ENCODE measurements at places on chromosomes 2 and 18. TPM values are rescaled to one million over a fixed set of nuclear protein-coding genes. Genes with fewer than 3 reads are reported as not detected.

- peak; percentile 9 for DNase-seq
- H3K27ac ChIP-seq = no peak overlapping the region
- no peaks in the 10 kb centered on the region for H3K27me3 ChIP-seq
- H3K4me3 ChIP-seq = no peak overlapping the region
These were observed 83.1 kb downstream of the DCC start for GRCh38 chr18:52422985-52423601.

GRCh38 chr2:231001036-231001435 lies 5.1 kb downstream of the SPATA3 start:
- H3K4me3 ChIP-seq = no peak overlapping the region
- peaks cover 14% of the 10 kb centered on the region for H3K4me1 ChIP-seq
- DNase-seq = no peak
- peaks cover 5% of the 10 kb centered on the region for H3K27me3 ChIP-seq

Gene WDR43
- 155 TPM for total RNA-seq

Gene CFC1
- total RNA-seq = not detected

DNA sequence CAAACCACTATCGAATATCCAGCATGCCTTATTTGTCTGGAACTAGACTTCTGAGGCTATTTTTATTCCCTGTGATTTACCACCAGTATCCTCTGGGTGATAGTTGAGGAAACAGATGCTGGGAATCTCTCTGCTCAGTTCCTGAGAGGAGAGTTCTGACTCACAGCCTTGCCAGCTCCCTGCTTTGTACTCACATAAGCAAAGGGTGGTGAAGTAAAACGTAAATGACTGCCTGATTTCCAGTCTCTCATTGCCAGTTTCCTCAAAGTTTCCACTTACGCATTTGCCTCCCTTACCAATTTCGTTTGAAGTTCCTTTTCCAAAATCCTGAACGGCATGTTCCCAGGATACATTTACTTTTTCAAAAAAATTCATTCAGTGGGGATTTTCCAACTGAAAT lies 69.2 kb upstream of the HNRNPA3 start:
- H3K4me1 ChIP-seq = 0 out of 2 replicates have a peak, but pooled peaks cover 3% of the 10 kb centered on the region
- no peaks in the 10 kb centered on the region for H3K36me3 ChIP-seq
- no peak overlapping the region for H3K4me3 ChIP-seq
- H3K27me3 ChIP-seq = peaks cover 3% of the 10 kb centered on the region

DNA sequence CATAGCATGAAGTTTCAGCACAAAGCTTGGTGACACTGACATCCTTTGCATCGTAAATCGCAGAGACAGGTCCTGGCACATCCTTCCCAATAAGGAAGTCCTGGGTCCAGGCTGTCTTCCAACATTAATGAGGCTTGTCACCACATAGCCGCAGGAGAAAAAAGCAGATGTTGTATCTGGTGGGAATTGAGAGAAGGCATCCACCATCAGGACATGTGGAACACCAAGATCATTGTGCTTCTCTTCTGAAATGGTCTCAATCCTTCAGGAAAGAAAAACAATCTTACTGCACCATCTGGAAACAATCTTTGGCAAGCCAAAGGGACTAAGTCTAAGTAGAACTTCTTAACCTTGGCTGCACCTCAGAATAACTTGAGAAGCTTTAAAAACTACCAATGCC lies 119.0 kb upstream of the ARHGAP28 start:
- H3K27me3 ChIP-seq = no peaks in the 10 kb centered on the region
- no peak overlapping the region for H3K27ac ChIP-seq
- no peak for DNase-seq
- no peaks in the 10 kb centered on the region for H3K4me1 ChIP-seq

DNA sequence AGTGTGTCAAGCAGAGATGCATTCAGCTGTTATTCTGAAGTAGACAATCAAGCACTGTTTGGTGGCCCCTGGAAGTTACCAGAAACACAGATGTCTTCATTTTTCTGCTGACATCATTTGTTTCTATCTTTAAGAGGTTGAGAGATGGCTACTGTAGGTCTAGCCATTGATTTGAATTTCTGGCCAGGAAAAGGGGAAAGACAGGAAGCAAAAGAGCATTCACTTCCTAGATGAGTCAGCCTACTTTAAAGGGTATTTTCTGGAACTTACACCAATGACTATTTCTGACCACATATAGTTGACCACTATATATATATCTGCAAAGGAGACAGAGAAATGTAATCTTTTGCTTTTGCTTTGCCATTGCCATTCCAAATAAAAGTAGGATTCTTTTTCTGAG lies 900.1 kb upstream of the SOX11 start:
- no peak overlapping the region for H3K4me3 ChIP-seq
- H3K4me1 ChIP-seq = no peaks in the 10 kb centered on the region
- H3K27me3 ChIP-seq = no peaks in the 10 kb centered on the region
- H3K27ac ChIP-seq = no peak overlapping the region

- DNase-seq = no peak
- H3K27me3 ChIP-seq = no peaks in the 10 kb centered on the region
- no peak overlapping the region for H3K27ac ChIP-seq
- no peaks in the 10 kb centered on the region for H3K4me1 ChIP-seq
- H3K4me3 ChIP-seq = no peak overlapping the region
These were observed 73.0 kb upstream of the RAB12 start for GRCh38 chr18:8536231-8536630.

Gene TUBB8B
- not detected for total RNA-seq

DNA sequence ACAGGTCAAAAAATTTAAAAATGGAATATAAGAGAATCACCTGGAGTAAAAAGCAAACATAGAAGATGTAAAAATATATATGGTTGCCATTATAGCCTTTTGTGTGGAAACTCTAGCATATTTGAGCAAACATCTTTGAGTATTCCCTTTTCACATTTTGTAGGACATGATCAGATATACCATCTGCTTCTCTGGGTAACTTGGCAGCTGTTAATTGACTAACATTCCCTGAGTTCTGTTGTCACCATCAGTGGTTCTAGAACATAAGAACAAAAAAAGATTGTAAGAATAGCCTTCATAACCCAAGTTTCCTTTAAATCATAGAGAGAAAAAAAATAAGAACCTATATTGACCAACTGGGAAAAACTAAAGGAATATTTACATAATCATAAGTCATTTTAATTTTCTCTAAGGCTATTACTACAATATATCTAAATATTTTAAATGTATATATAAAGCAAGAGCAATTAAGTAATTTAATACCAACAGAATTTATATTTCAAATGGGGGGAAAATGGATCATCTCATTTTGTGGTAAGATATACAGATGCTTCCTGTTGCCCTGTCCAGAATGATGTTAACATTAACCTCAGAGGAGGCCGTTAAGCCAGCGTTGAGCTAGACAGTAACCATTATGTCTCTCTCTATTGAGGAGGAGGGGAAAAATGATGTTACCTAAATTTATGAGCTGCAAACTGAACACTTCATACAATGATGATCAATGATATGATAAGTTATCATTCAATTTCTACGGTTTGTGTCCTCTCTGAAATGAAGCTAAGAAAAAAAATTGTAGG lies 9.8 kb upstream of the INO80D start:
- H3K27ac ChIP-seq = no peak overlapping the region
- H3K36me3 ChIP-seq = no peaks in the 10 kb centered on the region
- no peak overlapping the region for H3K4me3 ChIP-seq
- no peaks in the 10 kb centered on the region for H3K4me1 ChIP-seq
- H3K27me3 ChIP-seq = no peaks in the 10 kb centered on the region
- DNase-seq = no peak

DNA sequence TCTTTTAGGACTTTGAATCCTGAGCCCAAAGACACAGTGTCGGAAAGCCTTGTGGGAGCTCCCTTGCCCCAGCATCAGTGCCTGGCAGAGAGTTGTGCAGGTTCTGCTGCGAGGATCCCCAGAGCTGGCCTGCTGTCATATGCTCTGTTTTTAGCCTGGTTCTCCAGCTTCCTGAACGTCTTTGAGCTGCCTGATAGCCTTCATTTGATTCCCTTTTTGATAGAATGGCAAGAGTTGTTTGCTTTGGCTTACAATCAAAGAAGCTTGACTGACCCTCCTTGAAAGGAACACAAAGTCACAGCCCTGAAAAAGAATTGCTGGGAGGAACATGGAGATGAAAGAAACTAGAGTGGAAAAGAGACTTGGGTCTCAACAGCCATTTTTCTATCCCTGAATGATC lies 95.4 kb downstream of the C1QL2 start:
- no peaks in the 10 kb centered on the region for H3K36me3 ChIP-seq
- no peak overlapping the region for H3K4me3 ChIP-seq
- no peak overlapping the region for H3K27ac ChIP-seq
- no peak for DNase-seq
- H3K27me3 ChIP-seq = no peaks in the 10 kb centered on the region
- H3K4me1 ChIP-seq = no peaks in the 10 kb centered on the region

Gene ORC4
- 84.7 TPM for total RNA-seq

- DNase-seq = no peak
- no peaks in the 10 kb centered on the region for H3K27me3 ChIP-seq
- H3K4me3 ChIP-seq = no peak overlapping the region
- no peak overlapping the region for H3K27ac ChIP-seq
- no peaks in the 10 kb centered on the region for H3K4me1 ChIP-seq
These were observed 149.7 kb downstream of the DCC start for GRCh38 chr18:52489396-52490306.

Gene GKN1
- not detected for total RNA-seq

- no peaks in the 10 kb centered on the region for H3K36me3 ChIP-seq
- peaks cover 5% of the 10 kb centered on the region for H3K4me1 ChIP-seq
- no peak for DNase-seq
- 0 out of 2 replicates have a peak, but pooled peaks cover 2% of the 10 kb centered on the region for H3K27me3 ChIP-seq
These were observed 36.0 kb upstream of the CCDC195 start for GRCh38 chr2:224751996-224752698.

GRCh38 chr2:184534986-184535385 lies 63.3 kb upstream of the ZNF804A start:
- no peaks in the 10 kb centered on the region for H3K36me3 ChIP-seq
- H3K27me3 ChIP-seq = no peaks in the 10 kb centered on the region
- H3K27ac ChIP-seq = no peak overlapping the region
- DNase-seq = no peak
- H3K4me1 ChIP-seq = no peaks in the 10 kb centered on the region

Gene ECEL1
- not detected for total RNA-seq

GRCh38 chr2:120906914-120907313 lies 171.2 kb downstream of the GLI2 start:
- DNase-seq = no peak
- H3K27me3 ChIP-seq = no peaks in the 10 kb centered on the region
- no peak overlapping the region for H3K4me3 ChIP-seq
- H3K4me1 ChIP-seq = peaks cover 6% of the 10 kb centered on the region
- no peak overlapping the region for H3K27ac ChIP-seq
- no peaks in the 10 kb centered on the region for H3K36me3 ChIP-seq

GRCh38 chr18:63869851-63870250 lies 17.7 kb upstream of the SERPINB2 start:
- DNase-seq = no peak

Gene RFX8
- total RNA-seq = 0.06 TPM

Gene MC5R
- total RNA-seq = not detected

DNA sequence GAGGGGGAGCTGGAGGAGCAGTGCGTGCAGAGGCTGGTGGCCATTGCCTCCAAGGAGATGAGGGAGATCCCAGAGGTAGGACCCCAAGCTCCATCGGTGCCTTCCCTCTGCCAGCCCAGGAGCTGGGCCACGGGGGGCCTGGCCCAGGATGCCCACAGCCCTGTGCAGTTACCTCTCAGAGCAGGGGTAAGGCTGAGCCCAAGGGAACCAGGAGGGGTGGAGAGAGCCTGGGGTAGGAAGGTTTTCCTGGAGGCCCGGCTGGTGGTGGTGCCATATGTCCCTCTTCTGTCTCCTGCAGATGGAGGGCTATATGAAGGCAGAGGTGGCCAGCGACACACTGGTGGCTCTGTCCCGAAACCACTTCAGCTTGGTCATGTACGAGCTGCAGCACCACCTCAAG lies 11.4 kb downstream of the MROH2A start:
- H3K36me3 ChIP-seq = no peaks in the 10 kb centered on the region
- no peak overlapping the region for H3K27ac ChIP-seq
- no peaks in the 10 kb centered on the region for H3K4me1 ChIP-seq

DNA sequence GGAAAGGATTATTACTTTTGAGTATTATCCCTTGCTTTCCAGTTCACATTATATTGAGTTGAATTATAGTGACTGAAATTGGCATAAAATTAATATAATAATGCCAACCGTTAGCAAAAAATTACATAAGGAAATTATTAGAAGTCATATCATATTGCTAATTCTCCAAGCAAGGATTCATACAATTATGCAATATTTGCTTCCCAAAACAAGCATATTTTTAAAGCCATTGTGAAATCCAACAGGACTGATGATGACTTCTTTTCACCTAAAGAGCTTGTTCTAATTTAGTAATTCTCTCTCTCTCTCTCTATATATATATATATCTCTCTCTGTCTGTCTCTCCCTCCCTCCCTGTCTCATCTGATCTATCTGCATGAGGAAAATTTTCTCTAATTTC lies 283.5 kb downstream of the DSEL start:
- H3K27ac ChIP-seq = no peak overlapping the region
- no peaks in the 10 kb centered on the region for H3K4me1 ChIP-seq
- H3K4me3 ChIP-seq = no peak overlapping the region
- H3K27me3 ChIP-seq = no peaks in the 10 kb centered on the region
- DNase-seq = no peak
- H3K36me3 ChIP-seq = no peaks in the 10 kb centered on the region

Gene CYB5A
- total RNA-seq = 39.4 TPM

Gene ELOA2
- 0.06 TPM for total RNA-seq

Gene PKDCC
- total RNA-seq = 361 TPM

Gene OSR1
- total RNA-seq = 1.8 TPM

- no peak overlapping the region for H3K27ac ChIP-seq
- H3K36me3 ChIP-seq = no peaks in the 10 kb centered on the region
- H3K4me1 ChIP-seq = no peaks in the 10 kb centered on the region
- no peaks in the 10 kb centered on the region for H3K27me3 ChIP-seq
These were observed 8.7 kb upstream of the CRYGA start for GRCh38 chr2:208172125-208172524.

DNA sequence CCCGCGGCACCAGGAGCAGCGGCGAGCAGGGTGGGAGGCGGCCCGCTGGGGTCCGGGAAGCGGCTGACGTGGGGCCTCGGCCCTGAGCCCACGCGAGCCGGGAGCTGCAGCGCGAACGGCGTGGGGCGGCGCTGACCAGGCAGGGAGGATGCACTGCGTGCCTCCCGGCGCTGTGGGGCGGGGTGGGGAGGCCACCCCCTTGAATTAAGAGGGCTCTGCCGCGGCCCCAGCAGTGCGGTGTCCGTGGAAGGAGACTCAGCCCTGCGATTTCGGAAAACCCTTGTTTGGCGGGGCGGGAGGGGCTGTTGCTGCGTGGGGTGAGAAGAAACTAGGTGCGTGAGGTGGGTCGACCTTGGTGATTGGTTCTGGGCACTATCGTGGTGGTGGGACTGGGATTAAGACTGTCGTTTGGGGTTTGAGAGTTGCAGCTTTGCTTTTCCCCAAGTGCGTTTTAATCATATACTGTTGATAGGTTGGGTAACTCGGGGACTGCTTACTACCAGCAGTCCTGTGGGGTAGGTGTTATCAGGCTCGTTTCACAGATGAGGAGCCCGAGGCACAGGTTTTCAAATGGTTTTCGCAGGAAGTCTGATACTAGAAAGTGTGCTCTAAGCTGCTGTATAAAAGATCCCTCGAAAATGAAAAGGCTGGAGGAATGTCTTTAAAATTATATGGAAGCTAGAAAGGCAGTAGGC lies 722 bp downstream of the ACSL3 start:
- peaks cover 34% of the 10 kb centered on the region for H3K4me1 ChIP-seq
- peak; percentile 46 for DNase-seq
- peak overlapping the region; percentile 71 for H3K27ac ChIP-seq
- H3K36me3 ChIP-seq = no peaks in the 10 kb centered on the region
- peak overlapping the region; percentile 91 for H3K4me3 ChIP-seq

GRCh38 chr18:52287151-52287550 lies 52.8 kb upstream of the DCC start:
- no peak overlapping the region for H3K27ac ChIP-seq
- DNase-seq = no peak
- H3K36me3 ChIP-seq = no peaks in the 10 kb centered on the region
- no peaks in the 10 kb centered on the region for H3K4me1 ChIP-seq
- no peak overlapping the region for H3K4me3 ChIP-seq

Gene RUFY4
- not detected for total RNA-seq

Data from SJCRH30 (cell line).